ENCODE measurements at places on chromosomes 4 and X.
A peak's percentile ranks its signal among the peaks of the same experiment; 100 is the strongest.

GRCh38 chrX:153653556-153653955, 6.6 kb downstream of the DUSP9 start:
- no peak for DNase-seq

DNA sequence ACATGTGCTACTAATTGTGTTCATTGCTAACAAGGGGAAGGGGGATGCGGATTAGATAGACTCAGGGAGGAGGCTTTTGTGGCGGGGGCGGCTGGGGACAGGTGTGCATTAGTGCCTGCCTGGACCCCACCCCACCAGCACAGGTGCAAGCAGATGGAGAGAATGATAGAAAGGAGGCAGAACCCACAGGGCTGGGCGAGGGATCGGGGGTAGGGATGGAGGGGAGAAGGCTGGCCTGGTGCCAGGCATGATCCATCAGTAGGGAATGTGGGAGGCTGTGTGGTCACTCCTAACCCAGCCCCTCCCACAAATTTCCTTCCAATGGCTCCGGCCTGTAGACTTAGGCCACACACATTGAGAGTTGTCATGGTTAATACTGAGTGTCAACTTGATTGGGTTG, 30.5 kb upstream of the CRMP1 start:
- DNase-seq, result no peak

DNA sequence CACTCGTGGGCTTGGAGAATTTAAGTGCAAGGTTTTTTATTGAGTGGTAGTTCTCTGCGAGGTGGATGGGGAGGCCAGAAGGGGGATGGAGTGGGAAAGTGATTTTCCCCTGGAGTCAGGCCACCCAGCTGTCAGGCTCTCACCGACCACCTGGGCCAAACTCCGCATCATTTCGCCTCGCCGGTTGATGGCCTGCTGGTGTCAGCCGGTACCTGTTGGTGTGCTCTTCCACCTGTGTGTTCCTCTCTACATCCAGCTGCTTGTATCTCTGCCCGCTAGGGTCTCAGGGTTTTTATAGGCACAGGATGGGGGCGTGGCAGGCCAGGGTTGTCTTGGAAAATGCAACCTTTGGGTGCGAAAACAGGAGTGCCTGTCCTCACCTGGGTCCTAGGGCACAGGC, 200.9 kb downstream of the DACH2 start:
- no peak for DNase-seq

DNA sequence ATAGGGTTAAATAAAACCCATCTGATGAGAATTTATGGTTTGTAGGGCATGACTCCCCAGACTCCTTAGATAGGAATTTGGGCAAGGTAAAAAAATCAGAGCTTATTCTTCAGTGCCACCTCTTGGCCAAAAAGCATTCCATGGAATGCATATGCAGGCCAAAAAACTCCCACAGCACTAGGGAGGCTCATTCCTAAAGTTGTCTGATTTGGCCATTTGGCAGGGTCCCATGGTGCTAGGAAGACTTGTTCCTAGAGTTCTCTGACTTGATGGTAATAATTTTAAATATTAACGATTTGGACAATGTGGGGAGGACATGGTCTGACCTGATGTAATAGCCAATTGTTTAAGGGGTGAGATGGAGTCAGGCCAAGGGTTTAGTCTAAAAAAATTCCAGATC, 93.0 kb downstream of the SPIN4 start:
- DNase-seq, result no peak

DNA sequence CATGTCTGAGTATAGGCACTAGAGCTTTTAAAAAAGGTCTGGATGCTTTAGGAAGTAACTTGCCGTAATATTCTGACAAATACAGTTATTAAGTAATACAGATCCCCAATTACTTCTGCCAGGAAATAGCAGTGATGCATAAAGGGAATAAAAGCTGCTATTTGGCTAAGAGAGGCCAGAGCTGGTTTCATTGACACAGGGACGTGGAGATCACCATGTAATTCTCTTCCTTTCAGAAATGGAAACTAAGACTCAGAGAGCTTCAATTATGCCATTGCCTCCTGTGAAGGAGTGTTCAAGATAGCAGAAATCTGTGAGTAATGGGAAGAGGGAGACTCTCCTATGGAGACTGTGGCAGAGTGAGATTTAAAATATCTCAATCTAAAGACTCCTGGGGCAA, 238.1 kb downstream of the SLITRK2 start:
- DNase-seq, result no peak

DNA sequence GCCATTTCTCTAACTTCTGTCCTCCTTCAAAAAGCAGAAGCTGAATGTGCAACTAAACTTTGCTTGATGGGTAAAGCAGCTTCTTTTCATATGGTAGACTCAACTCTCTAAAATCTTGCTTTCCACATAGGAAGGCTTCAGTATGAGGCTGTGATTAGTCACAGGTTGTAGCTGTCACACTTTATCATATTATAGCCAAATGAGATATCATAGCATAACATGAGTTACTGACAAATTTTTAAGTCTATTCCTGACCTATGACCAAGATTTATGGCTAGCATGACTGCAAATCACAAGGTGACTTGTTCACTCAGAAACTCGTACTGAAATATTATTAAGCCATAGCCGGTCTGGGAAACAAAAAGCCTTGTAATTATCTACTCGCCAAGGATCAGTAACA, 998.6 kb downstream of the RPA4 start:
- DNase-seq, result no peak

- DNase-seq, result no peak
These were observed 14.9 kb upstream of the IL3RA start for GRCh38 chrX:1321674-1322073.

DNA sequence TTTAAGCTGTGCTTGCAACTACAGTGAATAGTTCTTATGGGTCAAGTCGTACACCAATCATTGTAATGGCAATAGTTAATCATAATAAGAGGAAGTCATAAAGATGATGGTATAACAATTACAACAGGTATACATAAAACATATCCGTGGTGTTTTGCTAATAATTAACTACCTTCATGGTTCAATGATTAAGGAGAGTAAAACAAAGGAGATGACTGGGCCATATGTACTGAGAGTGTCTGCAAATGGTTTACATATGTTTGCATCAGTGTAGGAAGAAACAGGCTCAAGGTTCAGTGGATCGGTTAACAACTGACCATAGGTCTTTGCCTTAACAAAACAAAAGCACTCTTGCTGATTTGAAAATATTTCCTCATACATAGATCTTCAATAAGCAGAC, 253.0 kb downstream of the COX7B2 start:
- no peak for DNase-seq

- peak; percentile 91 for DNase-seq
These were observed 2.7 kb downstream of the HUWE1 start for GRCh38 chrX:53683556-53684414.

GRCh38 chrX:74420196-74421035, 877 bp upstream of the SLC16A2 start:
- DNase-seq, result no peak

GRCh38 chr4:3410401-3411135, 31.2 kb upstream of the HGFAC start:
- DNase-seq, result no peak

GRCh38 chr4:53782458-53782845, 191.2 kb upstream of the LNX1 start:
- DNase-seq, result no peak

DNA sequence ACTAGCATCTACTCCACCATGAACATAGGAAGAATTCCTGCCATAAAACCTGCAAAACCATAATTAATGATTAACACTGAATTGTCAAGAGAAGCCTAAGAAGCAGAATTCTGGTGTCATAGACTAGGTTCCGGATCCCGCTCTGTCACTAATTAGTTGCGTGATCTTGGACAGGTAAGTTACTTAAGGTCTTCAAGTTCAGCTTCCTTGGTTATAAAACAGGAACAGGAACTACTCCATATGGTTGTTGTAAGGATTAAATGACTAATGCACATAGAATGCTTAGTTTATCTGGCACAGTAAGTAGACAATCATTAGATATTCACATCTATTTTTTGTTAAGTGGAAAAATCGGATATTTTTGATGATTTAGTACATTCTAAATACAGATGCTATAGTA, 14.3 kb downstream of the G3BP2 start:
- no peak for DNase-seq

GRCh38 chr4:168711197-168712140, 214.6 kb downstream of the PALLD start:
- no peak for DNase-seq

DNA sequence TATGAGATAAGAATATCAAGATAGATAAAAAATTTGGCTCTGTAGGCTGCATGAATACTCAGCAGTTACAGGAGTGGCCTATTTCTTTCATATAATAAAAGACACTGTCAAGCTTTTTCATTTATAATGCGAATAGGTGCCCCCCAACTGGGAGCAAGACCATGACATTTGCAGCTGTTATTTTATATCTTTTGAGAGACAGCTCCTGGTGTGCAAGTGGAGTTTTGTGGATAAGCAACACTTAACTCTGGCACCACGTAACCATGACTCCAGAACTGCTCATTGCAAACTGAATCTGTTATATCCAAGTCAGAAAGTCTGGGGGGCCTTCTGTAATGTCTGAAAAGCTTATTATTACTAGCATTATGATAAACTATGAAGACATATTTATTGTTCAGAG, 1372.4 kb downstream of the C4orf33 start:
- no peak for DNase-seq

GRCh38 chr4:96736352-96736889, 896.5 kb downstream of the PDHA2 start:
- DNase-seq, result peak; percentile 12

- no peak for DNase-seq
These were observed 93.2 kb upstream of the NKX1-1 start for GRCh38 chr4:1499465-1499864.

DNA sequence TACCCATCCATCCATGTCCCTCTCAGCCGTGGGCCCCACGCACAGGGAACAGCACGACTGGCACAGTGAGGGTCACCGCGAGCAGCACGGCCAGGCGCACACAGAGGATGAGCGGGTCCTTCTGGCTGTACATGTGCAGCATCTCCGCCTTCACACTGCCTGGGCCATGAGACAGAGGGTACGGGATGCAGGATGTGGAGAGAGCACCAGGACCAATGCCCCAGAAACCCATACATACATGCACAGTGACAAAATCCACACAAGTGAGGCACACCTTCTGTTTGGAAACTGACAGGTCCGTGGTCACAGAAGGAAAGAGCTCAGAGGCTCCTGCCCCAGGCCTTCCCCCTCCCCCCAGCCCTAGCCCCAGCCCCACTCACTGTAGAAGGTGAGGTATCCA, 9.5 kb downstream of the SLC38A5 start:
- DNase-seq, result no peak

GRCh38 chrX:101493225-101493624, 8.0 kb downstream of the ARMCX4 start:
- DNase-seq, result no peak

GRCh38 chr4:44660396-44660795, 9.0 kb upstream of the YIPF7 start:
- no peak for DNase-seq

DNA sequence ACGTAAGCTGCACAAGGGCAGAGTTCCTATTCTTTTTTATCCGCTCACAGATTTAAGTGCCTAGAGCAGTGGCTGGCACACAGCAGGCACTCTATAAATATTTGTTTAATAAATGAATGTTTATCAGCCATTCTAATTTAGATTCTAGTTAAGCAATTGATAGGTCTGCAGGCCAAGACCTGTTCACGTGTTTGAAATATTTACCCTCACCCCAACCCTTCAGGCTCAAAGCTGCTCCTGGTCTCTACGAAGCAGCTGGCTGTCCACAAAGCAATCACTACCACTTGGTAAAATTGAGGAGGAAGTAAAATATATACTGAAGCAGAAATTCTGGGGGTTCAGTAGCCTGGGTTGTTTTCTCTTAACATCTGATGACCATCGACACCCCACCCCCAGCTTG, 158.1 kb downstream of the MGST2 start:
- no peak for DNase-seq

Data from epithelial cell of proximal tubule (primary cell).